Upper lobe of left lung (tissue), 6 donors: ENCODE measurements at places on chromosomes 1 and 21. TPM values are rescaled to one million over a fixed set of nuclear protein-coding genes. Genes with fewer than 3 reads are reported as not detected.

Gene C1orf185
- total RNA-seq, result not detected

Gene RASSF5
- 47.2 TPM for total RNA-seq

Gene RPTN
- not detected for total RNA-seq

Gene MXRA8
- total RNA-seq, result 137 TPM

Gene SPRR3
- not detected for total RNA-seq

Gene IBA57
- 19.3 TPM for total RNA-seq

DNA sequence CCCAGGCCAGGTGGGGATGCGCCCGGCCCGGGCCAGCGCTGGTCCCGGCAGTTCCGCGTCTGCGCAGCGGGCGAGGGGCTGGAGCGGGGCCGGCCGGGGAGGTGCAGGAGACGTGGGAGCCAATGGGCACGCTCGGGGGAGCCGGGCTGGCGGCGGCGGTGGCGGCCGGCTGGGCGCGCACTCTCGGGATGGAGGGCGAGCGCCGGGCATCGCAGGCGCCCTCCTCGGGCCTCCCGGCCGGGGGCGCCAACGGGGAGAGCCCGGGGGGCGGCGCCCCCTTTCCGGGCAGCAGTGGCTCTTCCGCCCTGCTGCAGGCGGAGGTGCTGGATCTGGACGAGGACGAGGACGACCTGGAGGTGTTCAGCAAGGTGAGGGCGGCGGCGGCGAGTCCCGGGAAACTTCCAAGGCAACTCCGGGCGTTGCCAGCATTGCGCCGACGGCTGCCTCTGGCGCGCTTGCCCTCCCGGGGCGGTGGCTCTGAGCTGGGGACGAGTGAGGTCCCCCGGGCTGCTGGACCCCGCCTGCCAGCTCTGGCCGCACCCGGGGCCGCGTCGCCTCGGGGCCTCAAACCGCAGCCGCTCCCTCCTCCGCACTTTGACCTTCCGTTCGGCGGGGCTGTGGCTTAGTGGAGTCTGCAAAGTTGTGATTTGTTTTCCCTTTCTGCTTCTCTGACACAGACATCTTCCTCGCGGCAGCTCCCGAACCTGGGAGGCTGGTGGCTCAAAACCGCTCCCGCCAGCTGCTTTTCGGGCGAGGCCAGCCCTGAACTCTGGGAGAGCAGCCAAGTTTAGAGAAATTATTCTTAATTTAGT is at the start of gene SNX7:
TSS of gene SNX7 (plus strand) at position 178 of the 812 bp plus-strand sequence. CDS start at position 189, 11 bp downstream.
- DNase-seq, result peak; percentile 96
- peak within 1 kb of the TSS; percentile 89 for H3K27ac ChIP-seq
- no peaks in the 10 kb centered on the region for H3K36me3 ChIP-seq
- no peaks in the 10 kb centered on the region for H3K27me3 ChIP-seq
- H3K4me3 ChIP-seq, result peak within 1 kb of the TSS; percentile 84
- peaks cover 8% of the 10 kb centered on the region for H3K4me1 ChIP-seq

- no peak for DNase-seq
- no peak overlapping the region for H3K27ac ChIP-seq
Measured at GRCh38 chr21:18369115-18369514, 34.5 kb downstream of the TMPRSS15 start.

DNA sequence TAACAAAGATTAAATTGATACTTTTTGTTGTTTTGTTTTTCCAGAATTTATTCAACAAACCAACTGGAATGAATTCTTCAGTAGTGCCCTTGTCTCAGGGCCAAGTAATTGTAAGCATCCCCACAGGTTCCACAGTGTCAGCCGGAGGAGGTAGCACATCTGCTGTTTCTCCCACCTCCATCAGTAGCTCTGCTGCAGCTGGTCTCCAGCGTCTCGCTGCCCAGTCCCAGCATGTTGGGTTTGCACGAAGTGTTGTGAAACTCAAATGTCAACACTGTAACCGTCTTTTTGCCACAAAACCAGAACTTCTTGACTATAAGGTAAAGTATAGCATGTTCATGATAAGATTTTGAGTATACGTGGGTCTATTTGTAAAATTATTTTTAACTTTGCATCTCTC is 118.5 kb downstream of the ZMYM4 start:
- no peak overlapping the region for H3K4me3 ChIP-seq
- H3K27ac ChIP-seq, result no peak overlapping the region
- H3K36me3 ChIP-seq, result peaks cover 54% of the 10 kb centered on the region
- H3K4me1 ChIP-seq, result no peaks in the 10 kb centered on the region

DNA sequence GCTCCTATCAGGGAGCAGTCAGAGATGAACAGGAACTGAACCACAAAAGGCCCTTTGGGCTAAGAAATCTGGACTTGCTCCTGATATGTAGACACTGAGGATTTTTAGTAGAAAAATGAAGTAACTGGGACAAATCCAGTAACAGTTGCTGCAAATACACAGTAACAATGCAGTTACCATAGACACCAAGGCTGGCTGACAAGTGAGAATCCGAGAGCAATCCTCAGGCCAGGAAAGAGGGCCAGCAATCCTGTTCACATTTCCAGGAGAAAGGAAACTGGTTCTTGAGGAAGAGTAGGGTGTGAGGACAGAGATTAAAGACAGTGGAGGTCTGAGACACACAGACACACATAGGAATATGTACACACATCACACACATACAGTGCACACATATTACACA is 9.3 kb upstream of the LORICRIN start:
- no peak overlapping the region for H3K4me3 ChIP-seq
- no peaks in the 10 kb centered on the region for H3K36me3 ChIP-seq
- H3K27ac ChIP-seq, result no peak overlapping the region
- DNase-seq, result no peak

DNA sequence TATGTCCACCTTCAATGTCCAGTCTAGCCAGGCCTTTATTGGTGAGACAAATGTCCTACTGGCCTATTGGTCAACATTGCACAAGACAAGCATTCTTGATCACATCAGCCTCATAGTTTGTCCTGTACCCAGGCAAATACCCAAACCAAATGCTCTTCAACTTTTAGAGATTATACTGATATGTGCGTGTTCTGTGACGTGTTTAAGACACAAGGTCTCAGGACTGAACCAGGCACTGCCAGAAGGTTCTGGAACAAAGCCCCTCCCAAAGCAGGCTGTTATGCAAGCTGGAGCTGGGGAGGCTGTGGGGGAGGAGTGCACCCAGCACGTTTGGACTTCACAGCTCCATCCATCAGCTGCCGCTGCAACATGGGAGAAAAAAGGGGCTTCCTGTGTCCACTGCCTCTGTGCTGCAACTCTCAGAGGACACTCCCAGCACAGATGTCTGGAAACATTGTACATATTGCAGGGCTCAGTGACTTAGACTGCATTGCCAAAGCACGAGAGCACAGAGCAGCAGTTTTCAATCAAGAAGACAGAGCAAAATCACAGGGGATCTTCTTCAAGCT is 45.9 kb downstream of the NID1 start:
- no peaks in the 10 kb centered on the region for H3K36me3 ChIP-seq
- H3K4me1 ChIP-seq, result no peaks in the 10 kb centered on the region
- peak; percentile 47 for DNase-seq
- H3K4me3 ChIP-seq, result no peak overlapping the region
- H3K27ac ChIP-seq, result peak overlapping the region; percentile 75
- no peaks in the 10 kb centered on the region for H3K27me3 ChIP-seq

GRCh38 chr1:222127526-222128152 is 385.8 kb upstream of the DUSP10 start:
- no peak overlapping the region for H3K27ac ChIP-seq
- H3K27me3 ChIP-seq, result no peaks in the 10 kb centered on the region
- H3K4me3 ChIP-seq, result no peak overlapping the region
- no peaks in the 10 kb centered on the region for H3K4me1 ChIP-seq
- H3K36me3 ChIP-seq, result no peaks in the 10 kb centered on the region
- no peak for DNase-seq

DNA sequence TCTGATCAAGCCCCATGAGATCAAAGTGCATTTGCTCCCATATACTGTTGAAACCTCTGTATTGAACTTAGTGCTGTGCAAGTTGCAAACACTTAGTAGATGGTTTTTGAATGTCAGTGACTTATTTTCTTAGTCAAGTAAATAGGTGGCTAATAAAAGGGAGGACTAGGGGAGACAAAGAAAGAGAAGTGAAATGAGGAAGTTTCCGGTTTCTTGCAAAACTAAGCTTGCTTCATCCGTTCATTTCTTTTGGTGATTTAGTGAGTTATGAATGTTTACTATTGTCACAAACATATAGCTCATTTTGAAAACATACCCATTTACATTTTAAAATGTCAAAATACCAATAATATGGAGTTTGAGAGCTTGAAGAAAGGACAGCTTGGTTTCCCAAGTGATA is 23.0 kb downstream of the ADAMTS5 start:
- H3K4me1 ChIP-seq, result peaks cover 11% of the 10 kb centered on the region
- H3K27ac ChIP-seq, result no peak overlapping the region
- no peak overlapping the region for H3K4me3 ChIP-seq
- DNase-seq, result no peak
- H3K27me3 ChIP-seq, result no peaks in the 10 kb centered on the region
- H3K36me3 ChIP-seq, result no peaks in the 10 kb centered on the region

DNA sequence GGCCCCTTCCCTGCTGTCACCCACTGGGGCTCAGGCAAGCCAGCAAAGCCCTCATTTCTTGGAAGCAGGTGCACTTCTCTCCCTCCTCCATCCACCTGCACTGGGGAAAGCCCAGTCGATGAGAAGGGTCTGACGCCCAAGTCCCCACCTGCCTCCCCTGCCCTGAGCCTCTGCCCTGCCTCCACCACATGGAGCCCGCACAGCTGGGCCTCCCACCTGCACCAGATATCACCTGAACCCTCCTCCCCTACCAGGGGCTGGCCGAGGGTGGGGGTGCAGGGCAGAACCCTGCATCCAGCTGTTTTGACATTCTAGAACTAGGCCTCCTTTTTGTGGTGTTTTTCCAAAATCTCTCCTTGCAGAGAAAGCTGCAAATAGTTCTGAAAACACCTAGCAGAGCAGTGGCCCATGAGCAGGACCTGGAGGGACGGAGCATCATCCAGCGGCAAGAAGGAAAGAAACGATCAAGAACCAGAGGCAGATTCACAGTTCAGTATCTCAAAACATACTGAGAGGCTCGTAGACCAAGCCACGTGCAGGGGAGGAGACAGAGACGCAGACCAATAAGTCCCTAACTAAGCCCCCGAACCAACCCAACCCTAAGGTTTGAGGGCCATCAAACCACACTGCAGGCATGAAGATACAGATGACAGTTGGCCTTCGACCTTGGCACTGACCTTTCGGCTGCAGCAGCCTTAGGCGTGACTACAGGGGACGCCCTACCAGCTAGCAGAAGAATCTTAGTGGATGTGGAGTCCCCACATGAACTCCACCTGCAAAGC is 16.7 kb downstream of the CHD5 start:
- DNase-seq, result no peak
- H3K27me3 ChIP-seq, result no peaks in the 10 kb centered on the region
- no peak overlapping the region for H3K4me3 ChIP-seq
- H3K4me1 ChIP-seq, result no peaks in the 10 kb centered on the region

DNA sequence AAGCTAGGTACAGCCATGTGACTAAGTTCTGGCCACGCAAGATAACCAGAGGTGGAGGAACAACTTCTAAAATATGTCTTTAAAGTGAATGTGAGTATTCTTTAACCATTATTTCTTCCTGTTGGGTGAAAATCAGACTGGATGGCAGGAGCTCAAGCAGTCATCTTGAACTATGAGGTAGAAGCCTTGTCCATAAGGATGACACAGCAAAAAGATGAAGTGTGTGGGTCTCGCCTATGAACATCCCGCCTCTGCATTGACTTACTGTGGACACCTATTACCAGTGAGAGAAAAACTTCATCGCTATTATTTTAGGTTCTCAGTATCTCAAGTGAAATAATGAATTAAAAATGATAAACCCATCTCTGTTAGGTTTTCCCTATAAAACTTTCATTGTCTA is 365.3 kb downstream of the USH2A start:
- no peak for DNase-seq
- no peak overlapping the region for H3K27ac ChIP-seq

DNA sequence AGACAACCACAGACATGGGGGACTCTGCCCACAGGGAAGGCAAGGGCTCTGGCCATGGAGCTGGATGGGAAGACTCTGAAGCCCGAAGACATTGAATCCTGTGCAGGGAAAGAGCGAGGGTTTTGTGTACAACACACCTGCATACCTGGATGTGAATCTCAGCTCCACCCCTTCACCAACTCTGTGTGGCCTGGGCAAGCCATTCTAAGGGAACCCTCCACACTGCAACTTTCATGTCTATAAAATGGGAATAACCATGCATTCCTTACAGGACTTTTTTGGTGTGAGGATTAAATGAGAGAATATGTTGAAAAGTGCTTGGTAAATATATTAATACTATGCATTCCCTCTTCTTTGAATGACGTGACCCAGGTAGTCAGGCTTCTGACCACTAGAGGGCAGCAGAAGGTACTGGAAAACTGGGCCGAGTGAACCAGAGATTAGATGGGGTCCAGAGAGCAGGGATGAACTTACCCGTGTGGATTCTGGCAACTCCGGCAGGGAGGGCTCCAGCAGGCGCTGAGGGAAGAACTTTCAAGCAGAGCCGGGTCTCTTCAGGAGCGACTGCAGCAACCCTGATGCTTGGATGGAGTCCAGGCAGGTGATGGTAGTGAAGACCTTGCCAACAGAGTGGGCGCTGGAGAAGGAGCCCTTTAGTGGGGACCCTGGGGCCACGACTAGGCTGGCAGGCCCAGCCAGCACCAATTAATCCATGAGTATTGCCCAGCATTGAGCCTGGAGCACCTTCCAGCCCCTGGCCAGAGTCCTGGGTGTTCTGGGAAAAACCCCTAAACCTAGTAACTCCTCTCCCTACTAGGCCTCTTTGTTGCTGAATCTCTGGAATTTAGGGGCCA is 834 bp upstream of the ELF3 start:
- no peaks in the 10 kb centered on the region for H3K27me3 ChIP-seq
- DNase-seq, result peak; percentile 81
- H3K4me1 ChIP-seq, result peaks cover 19% of the 10 kb centered on the region
- peaks cover 55% of the 10 kb centered on the region for H3K36me3 ChIP-seq

- peak overlapping the region; percentile 32 for H3K4me3 ChIP-seq
- no peak for DNase-seq
- no peaks in the 10 kb centered on the region for H3K27me3 ChIP-seq
Measured at GRCh38 chr1:32925403-32926162, 24.4 kb upstream of the TMEM54 start.

DNA sequence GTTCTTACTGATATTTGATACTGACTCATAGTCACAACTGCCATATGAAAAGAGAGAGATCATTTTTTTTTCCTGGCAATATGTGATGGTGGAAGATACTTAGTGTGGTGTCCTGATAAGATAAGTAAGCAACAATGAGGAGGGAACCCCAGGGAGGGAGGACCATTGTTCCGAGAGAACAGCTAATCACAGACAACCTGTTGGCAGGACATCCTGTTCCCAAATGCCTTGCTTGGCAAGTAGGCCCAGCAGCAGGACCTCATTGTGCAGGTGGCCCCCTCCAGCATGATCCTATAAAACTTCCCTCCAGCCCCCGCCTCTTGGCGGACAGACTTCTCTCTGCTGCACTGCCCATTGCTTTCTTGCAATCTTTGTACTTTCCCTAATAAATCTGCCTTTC is 329.4 kb upstream of the CHRM3 start:
- H3K36me3 ChIP-seq, result no peaks in the 10 kb centered on the region
- H3K27me3 ChIP-seq, result no peaks in the 10 kb centered on the region
- DNase-seq, result no peak
- no peaks in the 10 kb centered on the region for H3K4me1 ChIP-seq

GRCh38 chr1:67843331-67843730 is 10.1 kb upstream of the GNG12 start:
- no peaks in the 10 kb centered on the region for H3K36me3 ChIP-seq
- no peaks in the 10 kb centered on the region for H3K27me3 ChIP-seq
- DNase-seq, result no peak
- no peak overlapping the region for H3K4me3 ChIP-seq

- DNase-seq, result no peak
- peak overlapping the region; percentile 95 for H3K4me3 ChIP-seq
- peak overlapping the region; percentile 99 for H3K27ac ChIP-seq
- H3K36me3 ChIP-seq, result no peaks in the 10 kb centered on the region
- H3K4me1 ChIP-seq, result peaks cover 30% of the 10 kb centered on the region
Measured at GRCh38 chr1:205748403-205749233, 1.4 kb downstream of the NUCKS1 start.
